Left lung (tissue), 14 donors: ENCODE measurements at places on chromosomes 4 and X. TPM values are rescaled to one million over a fixed set of nuclear protein-coding genes. Genes with fewer than 3 reads are reported as not detected.

Gene DIPK2B
- 9.2 TPM for total RNA-seq

Gene TRIML2
- total RNA-seq = not detected

Gene MMAA
- 10.1 TPM for total RNA-seq

Gene PLXNB3
- total RNA-seq = 3.0 TPM

Gene FGF5
- total RNA-seq = not detected

Gene AGA
- total RNA-seq = 28.8 TPM

Gene CYSLTR1
- total RNA-seq = 5.8 TPM

Gene PNMA3
- total RNA-seq = 0.13 TPM

GRCh38 chr4:113921089-113921794, 58.2 kb downstream of the ARSJ start:
- no peak overlapping the region for H3K4me3 ChIP-seq
- no peak overlapping the region for H3K27ac ChIP-seq
- DNase-seq = no peak

DNA sequence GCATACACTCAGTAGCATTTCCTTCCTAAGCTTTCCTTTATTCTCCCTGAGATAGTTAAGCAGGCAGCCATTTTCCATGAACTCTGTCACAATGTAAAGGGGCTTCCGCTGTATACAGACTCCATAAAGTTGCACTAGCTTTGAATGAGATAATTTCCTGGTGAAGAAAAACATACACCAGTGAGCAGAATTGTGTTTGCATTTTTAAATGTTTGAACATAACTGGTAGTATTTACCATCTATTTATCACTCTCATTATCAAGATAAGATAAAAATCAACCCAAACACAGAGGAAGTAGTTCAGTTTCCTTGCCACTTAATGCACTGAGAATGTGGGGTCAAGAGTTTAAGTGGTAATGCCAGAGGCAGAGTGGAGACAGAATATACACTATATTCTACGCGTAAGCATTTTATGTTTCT, 54.1 kb downstream of the TXK start:
- H3K4me1 ChIP-seq = no peaks in the 10 kb centered on the region
- no peak for DNase-seq
- H3K36me3 ChIP-seq = no peaks in the 10 kb centered on the region
- H3K4me3 ChIP-seq = no peak overlapping the region

DNA sequence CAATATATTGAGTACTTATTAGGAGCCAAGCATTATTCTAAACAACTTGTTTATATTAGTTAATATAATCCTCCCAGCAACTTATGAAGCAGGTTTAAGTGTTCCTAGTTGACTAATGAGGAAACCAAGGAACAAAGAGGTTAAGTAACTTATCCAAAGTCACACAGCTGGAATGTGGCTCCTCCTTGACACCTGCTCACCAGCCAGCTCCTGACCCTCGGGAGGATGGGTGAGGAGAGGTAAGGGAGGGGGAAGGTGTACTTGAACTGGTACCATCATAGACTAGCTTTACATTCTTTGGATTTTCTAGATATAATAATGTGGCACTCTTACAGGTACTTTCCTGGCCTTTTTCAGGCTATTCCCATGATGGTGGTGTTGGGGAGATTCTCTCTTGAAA, 50.7 kb downstream of the ARHGEF38 start:
- no peak overlapping the region for H3K27ac ChIP-seq
- no peak for DNase-seq
- H3K4me1 ChIP-seq = peaks cover 6% of the 10 kb centered on the region
- no peaks in the 10 kb centered on the region for H3K36me3 ChIP-seq

DNA sequence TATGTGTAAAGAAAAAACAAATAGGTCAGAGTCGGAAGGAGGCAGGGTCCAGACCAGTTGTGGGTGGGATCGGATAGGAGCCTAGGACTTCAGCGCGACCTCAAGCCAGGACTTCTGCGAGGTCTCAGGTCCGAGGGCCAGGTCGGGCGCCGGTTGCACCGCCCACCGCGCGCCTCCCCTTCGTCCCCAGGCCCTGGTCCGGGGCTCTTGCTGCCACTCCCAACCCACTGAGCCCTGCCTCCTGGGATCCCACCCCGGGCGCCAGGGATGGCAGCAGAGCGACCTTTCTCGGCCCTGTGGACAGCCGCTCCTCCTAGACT, 12.3 kb downstream of the PITX2 start:
- DNase-seq = no peak
- H3K4me3 ChIP-seq = no peak overlapping the region
- peaks cover 85% of the 10 kb centered on the region for H3K27me3 ChIP-seq
- no peak overlapping the region for H3K27ac ChIP-seq
- H3K36me3 ChIP-seq = no peaks in the 10 kb centered on the region

- no peak for DNase-seq
- no peak overlapping the region for H3K4me3 ChIP-seq
- H3K27ac ChIP-seq = no peak overlapping the region
These were observed 230.4 kb upstream of the PPP1R2C start for GRCh38 chrX:43008356-43008755.

DNA sequence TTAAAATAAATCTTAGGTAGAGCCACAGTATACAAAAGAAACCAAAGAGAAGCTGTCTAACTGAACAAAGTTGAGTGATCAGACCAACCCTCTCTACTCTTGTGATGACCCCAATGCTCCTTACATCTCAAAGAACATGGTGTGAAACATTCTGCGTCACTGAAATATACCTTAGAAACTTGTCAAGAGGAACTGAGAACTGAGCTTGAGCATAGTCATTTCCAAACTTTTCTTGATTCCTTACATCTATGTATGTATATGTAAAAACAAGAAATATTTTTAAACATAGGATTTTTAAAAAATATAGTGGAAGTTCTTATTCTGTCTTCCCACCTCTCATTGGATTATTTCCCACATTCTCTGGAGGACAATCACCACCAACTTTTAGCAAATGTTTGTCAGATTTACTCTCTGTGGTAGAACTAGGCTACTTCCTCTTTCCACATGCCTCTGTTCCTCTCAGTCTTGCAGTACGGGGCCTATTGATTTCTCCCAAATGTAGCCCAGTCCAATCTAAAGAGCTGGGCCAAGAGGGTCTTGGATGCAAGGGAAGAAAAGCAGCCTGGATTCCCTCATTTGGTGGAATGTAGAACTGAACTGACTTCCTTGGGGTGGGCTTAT, 98.2 kb upstream of the HHIP start:
- H3K27me3 ChIP-seq = no peaks in the 10 kb centered on the region
- no peaks in the 10 kb centered on the region for H3K4me1 ChIP-seq
- no peak overlapping the region for H3K4me3 ChIP-seq
- no peak for DNase-seq

GRCh38 chrX:54271664-54272063, 86.2 kb downstream of the WNK3 start:
- H3K4me1 ChIP-seq = no peaks in the 10 kb centered on the region
- no peak for DNase-seq
- H3K36me3 ChIP-seq = no peaks in the 10 kb centered on the region
- H3K4me3 ChIP-seq = no peak overlapping the region
- H3K27me3 ChIP-seq = no peaks in the 10 kb centered on the region

DNA sequence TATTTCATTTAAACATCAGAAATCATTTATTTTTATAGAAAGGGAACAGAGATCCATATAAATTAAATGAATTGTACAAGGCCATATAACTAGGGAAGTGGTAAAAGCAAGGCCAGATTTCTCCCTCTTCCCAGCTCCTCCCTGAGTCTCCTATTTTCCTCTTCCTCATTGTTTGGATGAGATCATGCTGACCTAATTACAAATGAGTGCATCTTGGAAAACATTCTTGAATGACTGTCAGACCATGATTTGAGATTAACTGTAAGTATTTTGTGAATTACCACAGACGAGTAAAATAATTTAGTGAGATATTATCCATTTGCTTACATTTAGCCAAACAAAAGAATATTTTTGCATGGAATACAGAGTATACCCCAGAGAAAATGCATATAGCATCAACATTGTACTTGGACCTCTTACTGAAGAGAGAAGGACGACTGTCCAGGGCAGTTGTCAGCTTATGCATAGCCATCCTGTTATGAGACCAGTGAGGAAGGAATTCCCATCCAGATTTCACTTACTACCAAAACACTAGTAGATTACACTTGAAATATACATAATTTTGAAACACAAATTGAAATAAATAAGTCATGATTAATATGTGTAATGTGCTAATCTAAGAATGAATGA, 47.3 kb downstream of the SLAIN2 start:
- H3K36me3 ChIP-seq = peaks cover 55% of the 10 kb centered on the region
- no peak overlapping the region for H3K27ac ChIP-seq
- H3K27me3 ChIP-seq = no peaks in the 10 kb centered on the region
- no peak overlapping the region for H3K4me3 ChIP-seq
- no peaks in the 10 kb centered on the region for H3K4me1 ChIP-seq

DNA sequence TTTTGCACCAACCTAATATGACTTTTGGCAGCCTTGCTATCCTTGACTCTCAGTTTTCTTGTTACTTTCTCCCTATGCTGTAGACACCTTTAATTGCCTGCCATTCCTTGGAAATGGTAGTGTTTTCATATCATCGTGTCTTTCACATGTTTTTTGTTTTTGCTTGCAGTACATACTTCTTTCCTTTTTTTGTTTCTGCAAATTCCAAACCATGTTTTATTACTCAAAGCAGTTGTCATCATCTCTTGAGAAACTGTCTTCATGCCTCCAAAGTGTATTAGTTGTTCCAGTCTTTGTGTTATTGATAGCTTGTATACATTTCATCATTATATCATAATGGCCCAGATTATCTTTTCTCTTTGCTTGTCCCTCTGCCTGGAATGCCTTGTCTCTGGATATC, 57.1 kb downstream of the PDLIM5 start:
- H3K27ac ChIP-seq = no peak overlapping the region
- no peak for DNase-seq
- no peaks in the 10 kb centered on the region for H3K27me3 ChIP-seq
- no peak overlapping the region for H3K4me3 ChIP-seq
- peaks cover 21% of the 10 kb centered on the region for H3K4me1 ChIP-seq

GRCh38 chr4:112514647-112515197, 1.3 kb downstream of the NEUROG2 start:
- H3K4me1 ChIP-seq = peaks cover 30% of the 10 kb centered on the region
- H3K27ac ChIP-seq = no peak overlapping the region
- H3K27me3 ChIP-seq = peaks cover 100% of the 10 kb centered on the region
- no peaks in the 10 kb centered on the region for H3K36me3 ChIP-seq
- H3K4me3 ChIP-seq = no peak overlapping the region

DNA sequence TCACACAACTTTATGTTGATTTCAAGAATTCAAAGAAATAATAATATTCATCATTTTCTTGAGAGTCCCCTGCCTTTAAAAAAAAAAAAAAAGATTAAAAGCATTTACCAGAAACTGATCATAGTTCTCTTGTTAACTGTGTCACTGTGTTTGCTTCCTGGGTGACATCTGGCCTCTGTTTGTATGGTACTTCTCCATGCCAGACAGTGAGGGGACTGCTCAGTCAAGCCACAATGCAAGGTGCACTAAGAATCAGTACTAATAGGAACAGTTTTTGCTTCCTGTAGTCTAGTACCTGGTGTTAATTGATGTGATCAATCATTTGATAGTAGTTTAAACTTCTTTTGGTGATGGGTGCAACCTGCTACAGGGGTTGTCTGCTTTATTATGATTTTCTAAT, 77.5 kb downstream of the PHOX2B start:
- no peak for DNase-seq
- H3K27me3 ChIP-seq = no peaks in the 10 kb centered on the region
- H3K4me3 ChIP-seq = no peak overlapping the region
- no peaks in the 10 kb centered on the region for H3K4me1 ChIP-seq

GRCh38 chrX:104343428-104344129, 88.8 kb upstream of the ESX1 start:
- no peaks in the 10 kb centered on the region for H3K4me1 ChIP-seq
- DNase-seq = peak; percentile 24
- H3K36me3 ChIP-seq = no peaks in the 10 kb centered on the region
- no peak overlapping the region for H3K27ac ChIP-seq
- no peak overlapping the region for H3K4me3 ChIP-seq

GRCh38 chrX:41906515-41907187, 16.7 kb downstream of the CASK start:
- no peaks in the 10 kb centered on the region for H3K36me3 ChIP-seq
- no peak overlapping the region for H3K27ac ChIP-seq
- H3K4me1 ChIP-seq = peaks cover 3% of the 10 kb centered on the region

DNA sequence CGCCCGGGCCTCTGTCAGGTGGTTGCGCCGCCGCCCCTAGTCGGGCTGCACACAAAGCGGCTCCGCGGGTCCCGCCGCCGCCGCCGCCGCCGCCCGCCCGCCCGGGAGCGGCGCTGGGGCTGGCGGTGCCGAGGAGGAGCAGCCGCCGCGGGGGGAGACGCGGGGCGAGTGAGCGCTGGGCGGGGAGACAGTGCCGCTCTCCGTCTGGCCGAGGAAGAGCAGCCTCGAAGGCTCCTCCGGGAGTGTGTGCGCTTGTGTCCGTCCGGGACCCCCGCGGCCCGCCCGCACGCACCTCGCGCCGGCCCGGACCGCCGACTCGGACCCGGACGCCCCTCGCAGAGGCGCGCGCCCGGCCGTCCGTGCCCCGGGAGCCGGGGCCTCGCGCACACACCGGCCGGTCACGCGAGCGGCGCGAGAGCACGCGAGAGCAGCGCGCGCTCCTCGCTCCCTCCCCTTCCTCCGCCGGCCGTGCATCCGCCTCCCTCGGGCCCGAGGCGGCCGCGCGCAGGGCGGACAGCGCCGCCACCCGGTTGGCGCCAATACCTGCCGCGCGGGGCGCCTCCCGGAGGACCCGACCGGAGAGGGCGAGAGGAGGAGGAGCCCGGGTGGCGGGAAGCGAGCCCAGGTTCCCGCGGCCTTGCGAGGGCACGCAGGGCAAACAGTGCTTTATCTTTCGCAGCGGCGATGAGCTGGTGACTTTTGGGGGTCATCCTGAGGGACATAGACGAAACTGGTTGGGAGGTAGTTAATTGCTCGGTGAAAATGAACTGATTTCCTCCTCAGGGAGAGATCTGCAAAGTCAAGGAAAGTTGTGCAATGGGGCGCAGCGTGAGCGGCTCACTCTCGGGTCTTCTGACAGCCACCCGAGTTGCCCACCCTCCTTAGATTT, at the start of gene PDS5A:
TSS of gene PDS5A (minus strand) at position 423 of the 889 bp plus-strand sequence. CDS start 1,334 bp downstream, outside the sequence.
- H3K27ac ChIP-seq = peak within 1 kb of the TSS; percentile 94
- H3K36me3 ChIP-seq = no peaks in the 10 kb centered on the region
- H3K27me3 ChIP-seq = no peaks in the 10 kb centered on the region
- DNase-seq = peak; percentile 90
